ENCODE measurements at places on chromosomes 7 and 10.

DNA sequence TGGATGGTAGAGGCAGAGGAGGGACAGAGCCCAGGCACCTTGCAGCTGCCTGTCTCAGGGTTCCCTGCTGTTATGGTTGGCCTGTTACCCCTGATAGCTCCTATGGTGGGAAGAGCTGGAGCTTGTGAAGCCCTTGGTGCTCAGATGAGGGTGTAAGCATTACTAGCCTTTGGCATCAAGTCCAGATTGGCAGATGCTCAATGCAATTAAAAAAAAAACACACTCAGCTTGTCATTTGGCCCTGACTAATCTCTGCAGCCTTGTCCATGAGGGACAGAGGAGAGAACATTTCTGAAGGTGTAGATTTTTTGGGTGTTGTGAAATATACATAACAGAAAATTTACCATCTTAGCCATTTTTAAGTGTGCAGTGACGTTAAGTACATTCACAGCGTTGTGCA lies 86.3 kb downstream of the PLPP4 start:
- DNase-seq: no peak

- no peak for DNase-seq
Observed at GRCh38 chr7:130650611-130651120, 17.9 kb downstream of the COPG2 start.

DNA sequence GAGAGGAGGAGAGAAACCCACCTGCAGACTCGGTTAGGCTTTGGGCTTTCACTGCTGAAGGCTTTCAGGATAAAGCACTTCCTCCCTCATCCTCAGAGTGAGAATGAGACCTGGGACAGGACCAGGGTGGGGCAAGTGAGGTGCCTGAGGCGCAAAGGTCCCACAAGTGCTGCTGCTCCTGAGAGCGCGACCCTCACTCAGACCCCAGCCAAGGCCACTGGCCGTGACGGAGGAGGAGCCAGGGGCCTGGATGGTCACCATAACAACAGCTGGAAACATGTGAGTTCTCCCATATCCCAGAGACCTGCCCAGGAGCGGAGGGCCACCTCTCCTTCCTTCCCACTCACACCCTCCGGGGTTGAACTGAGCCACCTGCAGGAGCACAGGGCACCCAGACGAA lies 46.9 kb upstream of the MKRN1 start:
- DNase-seq: no peak

- DNase-seq: no peak
Observed at GRCh38 chr10:63633677-63634487, 112.7 kb downstream of the REEP3 start.

GRCh38 chr10:69738071-69738470 lies 63.6 kb upstream of the COL13A1 start:
- DNase-seq: no peak

- DNase-seq: peak; percentile 16
Observed at GRCh38 chr7:3464900-3465622, 164.0 kb downstream of the SDK1 start.

GRCh38 chr10:124184208-124184830 lies 90.9 kb upstream of the CHST15 start:
- no peak for DNase-seq

DNA sequence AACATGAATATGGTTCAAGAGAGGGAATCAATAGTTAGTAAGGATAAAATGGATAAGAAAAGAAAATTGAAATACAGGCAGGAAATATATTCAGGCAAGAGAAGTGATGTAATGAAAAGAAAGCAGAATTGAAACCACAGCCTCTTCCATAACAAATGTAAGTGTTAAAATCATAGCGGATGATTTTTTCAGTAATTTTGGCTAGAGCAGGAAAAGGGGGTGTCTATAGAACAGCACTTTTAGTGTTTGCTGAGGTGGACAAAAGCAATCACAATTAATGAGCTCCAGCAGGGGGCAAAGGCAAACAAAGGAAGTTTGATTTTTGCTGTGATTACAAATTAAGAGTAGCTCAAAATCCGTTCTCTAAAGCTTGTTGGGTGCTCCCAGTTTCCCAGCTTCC lies 79.0 kb downstream of the TRIL start:
- no peak for DNase-seq

DNA sequence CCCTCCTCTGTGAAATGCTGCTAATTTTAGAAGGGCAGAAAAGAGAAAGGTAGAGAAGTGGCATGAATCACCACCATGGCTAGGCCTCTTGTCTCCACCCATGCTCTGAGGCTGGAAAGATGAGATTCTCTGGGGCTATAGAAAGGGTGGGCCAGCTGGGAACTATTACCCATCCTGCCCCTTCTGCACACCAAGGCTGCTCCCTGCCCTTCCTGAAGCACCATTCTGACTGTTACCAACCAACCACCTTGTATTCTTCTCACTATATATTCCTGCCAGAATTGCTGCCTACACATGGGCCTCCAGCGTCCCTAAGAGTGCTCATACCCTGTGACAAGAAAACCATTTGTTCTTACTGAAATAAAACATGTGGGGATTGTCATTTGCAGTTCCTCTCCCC lies 11.4 kb upstream of the DLX6 start:
- DNase-seq: no peak

- no peak for DNase-seq
Observed at GRCh38 chr7:108283252-108283651, 153.1 kb upstream of the LAMB4 start.

- DNase-seq: no peak
Observed at GRCh38 chr7:23622506-23622925, 25.3 kb downstream of the CCDC126 start.

GRCh38 chr7:80087771-80088170 lies 46.9 kb upstream of the GNAI1 start:
- no peak for DNase-seq

All from stimulated activated CD4-positive, alpha-beta T cell treated with anti-CD3 and anti-CD28 coated beads, Interleukin-15, amount 100 ng/mL, for 48 hours (primary cell).